ENCODE measurements at places on chromosomes 7 and 10.

DNA sequence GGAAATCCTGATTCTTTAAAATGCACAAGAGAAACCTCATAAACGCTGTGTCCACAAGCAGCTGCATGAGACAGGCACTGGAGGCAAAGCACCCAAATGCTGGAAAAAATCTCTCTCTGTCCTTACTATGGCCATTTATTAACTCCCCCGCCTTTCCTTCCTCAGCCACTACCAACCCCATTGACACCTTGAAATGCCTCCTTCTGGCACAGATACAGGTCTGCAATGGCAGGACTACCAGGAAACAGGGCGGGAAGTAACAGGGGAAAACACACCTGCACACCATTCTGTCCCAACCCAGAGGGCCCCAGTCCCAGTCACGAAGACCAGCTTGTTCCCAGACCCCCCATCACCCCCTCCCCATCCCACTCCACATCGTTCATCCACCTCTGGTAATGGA is 224.3 kb downstream of the PARD3 start:
- no peak for DNase-seq

- DNase-seq = no peak
Measured at GRCh38 chr7:150931199-150931869, 46.8 kb downstream of the KCNH2 start.

- peak; percentile 9 for DNase-seq
Measured at GRCh38 chr10:103276251-103276895, 565 bp upstream of the INA start.

- no peak for DNase-seq
Measured at GRCh38 chr7:128832880-128833147, 2.6 kb downstream of the FLNC start.

- no peak for DNase-seq
Measured at GRCh38 chr10:14669576-14669975, 105.1 kb downstream of the FAM107B start.

DNA sequence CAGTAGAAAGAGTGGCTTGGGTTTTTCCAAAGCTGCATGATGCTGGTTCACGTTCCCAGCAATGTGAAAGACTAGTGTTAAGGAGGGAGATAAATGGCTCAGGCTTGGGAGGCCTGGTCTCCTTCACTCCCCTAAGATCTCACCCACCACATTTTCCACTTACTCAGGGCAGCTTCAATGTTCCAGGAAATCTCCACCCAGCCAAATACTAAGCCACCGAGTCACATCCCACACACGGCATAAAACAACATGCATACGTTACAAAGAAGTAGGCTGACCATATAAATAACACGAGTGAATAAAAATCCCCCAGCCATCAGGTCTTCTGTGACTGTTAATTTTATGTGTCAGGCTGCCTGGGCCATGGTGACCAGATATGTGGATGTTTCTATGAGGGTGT is 303.5 kb downstream of the SFMBT2 start:
- DNase-seq = peak; percentile 58

- DNase-seq = peak; percentile 45
Measured at GRCh38 chr10:10796774-10797415, 220.8 kb upstream of the CELF2 start.

- no peak for DNase-seq
Measured at GRCh38 chr7:15280078-15280733, 281.6 kb downstream of the AGMO start.

DNA sequence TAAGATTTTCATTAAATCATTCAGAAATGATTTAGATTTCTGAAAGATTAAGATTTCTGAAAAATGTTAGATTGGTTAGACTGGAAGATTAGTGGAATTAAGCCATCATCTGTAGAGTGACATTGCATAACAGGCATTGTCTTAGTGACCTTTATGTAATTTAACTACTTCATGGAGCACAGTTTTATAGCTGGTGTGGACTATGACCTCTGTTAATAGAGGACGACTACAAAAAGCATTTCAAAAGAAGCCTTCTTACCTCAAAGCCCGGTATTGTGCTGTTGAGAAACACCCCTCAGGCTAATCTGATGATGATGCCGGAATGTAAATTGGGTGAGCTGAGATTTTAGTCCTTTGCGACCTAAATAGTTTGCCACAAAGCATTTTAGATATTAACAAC is 55.6 kb downstream of the GALNT11 start:
- no peak for DNase-seq

GRCh38 chr10:110398419-110399105 is 93.8 kb upstream of the SMNDC1 start:
- peak; percentile 95 for DNase-seq

GRCh38 chr7:98555403-98555802 is 61.7 kb upstream of the NPTX2 start:
- no peak for DNase-seq

- DNase-seq = no peak
Measured at GRCh38 chr10:113148901-113149300, 198.9 kb downstream of the TCF7L2 start.

GRCh38 chr7:43868681-43869005 is 674 bp downstream of the MRPS24 start:
- no peak for DNase-seq

- peak; percentile 75 for DNase-seq
Measured at GRCh38 chr10:110502851-110503301, 5.2 kb downstream of the DUSP5 start.

- no peak for DNase-seq
Measured at GRCh38 chr10:46297406-46298204, 10.8 kb downstream of the ANTXRL start.

GRCh38 chr10:60570272-60570865 is 180.7 kb upstream of the ANK3 start:
- DNase-seq = no peak

DNA sequence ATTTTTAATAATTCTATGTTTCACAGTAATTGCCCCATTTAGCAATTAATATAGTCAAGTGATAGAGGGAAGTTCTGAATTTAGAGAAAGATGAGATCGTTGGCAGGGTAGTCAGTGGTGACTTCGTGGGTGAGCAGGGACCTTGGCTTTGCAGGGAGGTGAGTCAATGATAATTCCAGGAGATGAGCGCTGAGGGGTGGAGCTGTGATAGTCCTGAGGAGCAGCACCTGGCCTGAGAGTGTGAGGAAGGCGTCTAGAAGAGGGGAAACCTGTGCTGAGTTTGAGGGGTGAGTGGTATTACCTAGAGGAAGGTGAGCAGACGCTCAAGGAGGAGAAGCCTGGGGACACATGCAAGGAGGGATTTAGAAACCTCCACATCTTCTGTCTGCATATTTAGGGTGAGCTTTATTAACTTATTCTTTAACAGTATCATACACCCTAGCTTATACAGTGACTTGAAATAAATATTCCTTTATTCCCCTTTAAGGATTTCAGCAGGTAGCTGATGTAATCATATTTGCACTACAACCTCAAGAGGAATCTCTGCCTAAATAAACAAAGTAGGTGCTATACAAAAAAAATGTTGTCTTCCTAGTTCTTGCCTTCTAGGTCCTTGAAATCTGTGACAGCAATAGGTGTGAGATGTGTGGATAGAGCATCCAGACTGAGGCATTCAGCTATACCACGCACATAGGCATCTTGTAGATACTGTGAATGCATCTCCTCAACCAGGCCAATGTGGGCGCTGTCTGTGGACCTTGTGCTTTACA is 2.1 kb upstream of the TRIL start:
- DNase-seq = no peak

- DNase-seq = no peak
Measured at GRCh38 chr10:132326925-132327324, 5.1 kb upstream of the LRRC27 start.

- no peak for DNase-seq
Measured at GRCh38 chr10:106136175-106136574, 1028.3 kb downstream of the SORCS1 start.

DNA sequence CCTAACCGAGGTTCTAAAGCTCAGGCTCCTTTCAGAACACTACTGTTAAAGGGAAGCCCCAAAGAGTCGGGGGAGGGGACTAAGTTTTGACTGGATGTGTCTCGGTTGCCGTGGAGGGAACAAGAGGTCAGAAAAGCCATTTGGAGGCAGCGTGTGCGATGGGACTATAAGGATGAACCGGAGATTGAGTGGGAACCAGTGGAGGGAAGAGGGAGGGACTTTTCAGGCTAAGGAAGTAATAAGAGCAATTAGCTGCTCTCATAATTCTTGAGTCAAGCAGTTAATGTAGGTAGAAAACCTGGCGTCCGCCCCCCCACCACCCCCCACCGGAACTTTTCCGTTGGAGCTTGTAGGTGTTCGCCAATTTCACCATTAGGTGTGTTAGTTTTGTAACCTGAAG is 491 bp upstream of the AKAP9 start:
- DNase-seq = peak; percentile 49

- DNase-seq = no peak
Measured at GRCh38 chr10:132893090-132893489, 49.3 kb downstream of the CFAP46 start.

DNA sequence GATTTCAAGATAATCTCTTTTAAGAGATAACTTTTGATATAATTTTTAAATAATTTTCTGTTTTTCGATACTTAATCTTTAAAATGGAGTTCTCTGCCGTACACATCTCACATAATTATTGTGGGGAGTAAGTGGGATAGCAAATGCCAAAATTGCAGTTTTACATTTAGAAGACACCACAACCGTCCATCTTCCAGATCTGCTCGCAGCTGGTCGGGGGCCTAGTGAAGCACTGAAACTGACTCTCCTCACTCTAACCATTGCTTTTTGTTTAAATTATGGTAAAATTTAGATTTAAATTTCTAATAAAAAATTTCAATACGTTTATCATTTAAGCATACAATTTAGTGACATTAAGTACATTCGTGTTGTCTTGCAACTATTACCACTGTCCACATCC is 94.2 kb downstream of the PRR15 start:
- no peak for DNase-seq

- no peak for DNase-seq
Measured at GRCh38 chr7:5610500-5611186, 170.8 kb downstream of the RNF216 start.

DNA sequence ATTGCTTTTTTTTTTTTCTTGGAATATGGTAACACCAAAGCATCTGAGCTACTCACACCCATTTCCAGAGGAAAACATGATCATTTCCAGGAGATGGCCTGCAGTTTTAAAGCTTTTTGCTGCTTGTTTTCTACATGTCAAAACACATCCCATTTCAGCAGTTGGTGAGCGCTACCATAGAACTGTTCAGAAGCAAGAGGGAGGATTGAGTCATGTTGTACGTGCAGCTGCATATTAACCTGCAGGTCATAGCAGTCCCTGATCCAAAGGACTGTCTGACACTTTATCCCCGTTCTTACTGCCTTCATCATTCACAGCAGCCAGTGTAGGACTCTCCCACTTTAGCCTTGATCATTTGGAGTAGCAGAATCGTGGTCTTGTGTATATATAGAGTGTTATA is 124.6 kb downstream of the AUTS2 start:
- DNase-seq = peak; percentile 52

DNA sequence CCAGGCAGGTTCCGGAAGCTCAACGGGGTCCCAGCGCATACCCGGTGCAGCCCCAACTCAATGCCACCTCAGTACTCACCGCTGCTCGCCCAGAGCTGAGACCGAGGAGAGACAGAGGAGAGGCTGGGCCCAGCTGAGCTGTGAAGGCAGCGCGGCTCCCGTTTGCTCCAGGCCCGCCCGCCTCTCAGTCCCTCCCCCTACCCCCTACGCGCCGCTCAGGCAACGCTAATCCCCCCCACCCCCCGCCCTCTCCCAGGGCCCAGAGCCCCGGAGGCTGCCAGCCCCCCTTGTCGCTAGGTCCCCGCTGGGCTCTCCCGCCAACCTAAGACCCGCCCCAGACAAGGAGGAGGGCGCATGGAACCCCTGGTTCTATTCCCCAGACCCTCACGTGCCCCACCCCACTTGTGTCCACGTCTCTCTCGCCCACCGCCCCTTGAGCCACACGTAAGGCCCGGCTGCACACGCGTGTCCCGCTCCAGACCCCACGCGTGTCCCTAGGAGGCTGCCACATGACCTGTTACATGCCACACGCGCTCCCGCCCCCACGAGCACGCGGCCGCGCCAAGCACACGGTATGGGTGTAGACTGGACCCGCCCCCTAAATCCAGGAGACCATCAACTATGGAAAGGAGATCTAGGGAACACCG is at the start of gene PSD:
PSD (minus strand) TSS at position 164 of the 647 bp plus-strand sequence. CDS start 1,747 bp downstream, outside the sequence.
- DNase-seq = no peak

- no peak for DNase-seq
Measured at GRCh38 chr7:138645284-138645683, 55.9 kb downstream of the SVOPL start.

DNA sequence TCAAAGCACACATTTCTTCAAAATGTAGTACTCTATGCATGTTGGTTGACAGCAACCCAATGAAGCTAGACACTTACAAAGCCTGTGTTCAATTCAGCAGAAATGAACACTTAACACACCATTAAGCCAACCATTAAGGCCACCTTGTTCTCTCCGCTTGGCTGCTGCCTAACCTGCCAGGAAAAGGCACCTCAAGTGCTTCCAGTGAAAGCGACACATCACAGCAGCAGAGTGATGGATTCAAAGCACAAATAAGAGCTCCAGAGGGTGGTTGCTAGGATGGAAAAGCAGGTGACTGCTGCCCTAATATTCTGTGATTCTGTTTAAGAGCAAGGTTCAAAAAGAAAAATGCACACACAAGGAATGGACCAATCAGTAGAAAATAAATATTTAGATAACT is 81.5 kb upstream of the GNAI1 start:
- no peak for DNase-seq

GRCh38 chr10:91311601-91312381 is 91.3 kb downstream of the PCGF5 start:
- no peak for DNase-seq

DNA sequence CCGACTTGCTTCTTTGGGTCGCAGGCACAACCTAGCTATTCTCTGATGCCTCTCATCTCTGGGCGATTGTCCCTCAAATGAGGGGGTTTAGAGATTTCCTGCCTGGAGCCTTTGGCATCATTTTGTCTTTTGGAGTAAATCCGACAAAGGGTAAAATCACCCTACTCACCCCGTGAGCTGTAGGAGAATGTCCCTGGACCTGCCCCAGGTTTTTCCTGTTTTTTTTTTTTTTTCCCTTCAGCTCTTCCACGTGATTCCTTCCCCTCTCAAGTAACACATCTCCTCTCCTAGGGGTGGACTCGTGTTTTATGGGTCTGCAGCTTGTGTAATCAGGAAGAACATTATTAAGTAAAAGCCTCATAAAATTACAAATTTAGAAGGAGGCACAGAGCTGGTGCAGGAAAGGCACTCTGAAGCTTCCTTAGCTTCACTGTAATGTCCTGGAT is 128.4 kb upstream of the ZNF746 start:
- no peak for DNase-seq

DNA sequence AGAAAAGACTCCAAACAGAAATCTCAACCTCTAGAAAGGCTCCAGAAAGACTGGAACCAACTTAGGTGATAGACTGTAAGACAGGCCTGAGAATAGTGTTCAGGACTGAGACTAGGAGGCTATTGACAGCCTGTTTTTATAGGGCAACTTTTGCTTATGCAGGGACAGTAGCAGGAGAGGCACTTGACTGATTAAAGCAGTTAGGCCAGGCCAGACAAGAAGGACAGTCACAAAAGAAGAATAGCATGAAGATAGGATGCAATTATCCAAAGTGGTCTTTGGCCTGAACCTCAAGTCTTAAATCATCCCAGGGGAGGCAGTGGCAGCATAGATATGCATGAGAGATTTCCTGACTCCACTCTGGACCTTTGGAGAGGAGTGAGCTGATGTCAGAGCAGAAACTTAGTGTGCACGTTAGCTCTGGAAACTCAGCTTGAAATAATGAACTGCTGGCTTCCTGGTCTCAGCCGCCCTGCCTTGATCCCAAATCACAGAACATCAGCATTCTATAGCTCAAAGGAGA is 290.6 kb downstream of the SORCS3 start:
- DNase-seq = no peak

- no peak for DNase-seq
Measured at GRCh38 chr7:109898-110556, 82.3 kb upstream of the FAM20C start.

- DNase-seq = no peak
Measured at GRCh38 chr7:100257017-100257416, 37.3 kb downstream of the PVRIG start.
